ENCODE measurements at places on chromosomes 2 and 18.
A peak's percentile ranks its signal among the peaks of the same experiment; 100 is the strongest.

DNA sequence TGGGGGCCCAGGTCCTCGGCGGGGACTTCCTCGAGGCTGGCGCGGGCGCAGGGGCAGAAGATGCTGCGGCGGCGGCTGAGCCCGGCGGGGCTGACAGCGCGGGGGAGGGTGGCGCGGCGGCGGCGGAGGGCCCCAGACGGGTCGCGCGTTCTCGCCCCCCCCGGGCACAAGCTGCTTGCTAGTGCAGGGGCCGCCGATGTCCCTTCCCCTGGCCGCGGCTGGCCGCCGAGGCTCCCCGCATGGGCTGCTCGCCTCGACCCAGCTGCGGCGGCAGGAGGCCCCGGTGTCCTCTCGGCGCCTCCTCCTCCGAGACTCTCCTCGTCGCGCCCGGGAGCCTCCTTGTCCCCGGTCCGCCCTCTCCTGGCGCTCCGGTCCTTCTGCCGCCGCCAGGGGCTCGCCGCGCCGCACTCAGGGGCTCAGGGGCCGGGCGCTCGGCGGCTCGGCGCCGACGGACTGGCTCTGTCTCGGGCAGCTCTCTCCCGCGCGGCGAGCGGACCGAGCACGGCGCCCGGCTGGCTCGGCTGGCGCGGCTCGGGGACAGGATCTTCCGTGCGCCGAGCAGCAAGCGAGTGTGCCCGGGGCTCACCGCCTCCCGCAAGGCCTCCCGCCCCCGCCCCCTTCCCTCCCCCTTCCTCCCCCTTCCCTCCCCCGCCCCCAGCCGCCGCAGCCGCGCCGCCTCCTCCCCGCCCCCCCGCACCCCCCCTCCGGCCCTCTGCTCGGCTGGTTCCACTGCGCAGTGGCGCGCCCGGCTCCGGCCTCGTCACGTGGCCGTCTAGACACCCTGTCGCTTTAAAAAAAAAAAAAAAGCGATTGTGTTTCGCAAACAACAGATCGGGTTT is 902 bp upstream of the SMAD7 start:
- DNase-seq: peak; percentile 87

DNA sequence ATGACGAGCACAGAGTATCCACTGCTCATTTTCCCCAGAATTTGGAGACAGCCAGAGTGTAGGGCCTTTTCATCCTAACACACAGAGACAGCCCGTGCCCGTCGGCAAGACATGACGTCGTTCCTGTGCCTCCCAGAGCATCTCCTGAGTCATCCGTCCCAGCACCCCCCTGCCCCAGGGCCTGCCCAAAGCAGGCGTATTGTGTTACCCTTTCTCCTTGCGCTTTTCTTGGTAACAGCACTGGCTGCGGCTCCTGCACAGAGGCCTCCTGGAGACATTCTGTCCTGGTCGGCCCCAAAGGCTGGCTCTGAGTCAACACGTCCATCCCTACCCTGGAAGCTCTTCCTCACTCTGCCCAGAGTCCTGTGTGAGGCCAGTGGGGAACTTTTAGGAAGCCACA is 217.1 kb downstream of the KLHL29 start:
- DNase-seq: peak; percentile 97

DNA sequence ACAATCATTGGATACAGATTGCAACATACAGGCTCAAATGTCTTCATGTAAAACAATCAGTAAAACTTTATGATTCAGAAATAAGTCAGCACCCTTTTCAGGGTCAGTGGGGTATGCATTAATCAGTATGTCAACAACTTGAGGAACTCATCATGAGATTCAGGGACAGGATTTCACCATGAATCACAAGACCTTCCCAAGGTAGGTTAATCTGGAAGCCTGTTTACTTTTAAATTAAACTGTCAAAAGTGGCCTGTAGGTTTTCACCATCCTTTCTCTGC is 104.8 kb downstream of the SP100 start:
- DNase-seq: peak; percentile 53

DNA sequence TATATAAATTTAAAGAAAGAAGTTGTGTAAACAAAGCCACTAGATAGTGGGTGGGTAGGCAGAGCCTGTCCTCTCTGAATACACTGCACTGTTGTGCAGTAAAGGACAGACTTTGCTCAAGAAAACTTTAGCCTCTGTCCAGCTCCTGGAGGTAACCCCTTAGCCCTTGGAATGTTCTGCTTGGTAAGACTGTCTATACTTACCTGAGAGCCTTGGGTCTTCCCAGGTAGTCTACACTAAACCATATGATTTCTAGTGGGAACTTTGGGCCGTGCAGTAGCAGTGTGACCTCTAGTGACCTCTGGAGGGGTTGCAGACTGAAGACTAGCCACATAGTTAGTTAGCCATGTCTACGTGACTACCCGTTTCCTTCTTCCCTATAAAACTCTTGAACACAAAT is 678.3 kb upstream of the NRXN1 start:
- DNase-seq: no peak

DNA sequence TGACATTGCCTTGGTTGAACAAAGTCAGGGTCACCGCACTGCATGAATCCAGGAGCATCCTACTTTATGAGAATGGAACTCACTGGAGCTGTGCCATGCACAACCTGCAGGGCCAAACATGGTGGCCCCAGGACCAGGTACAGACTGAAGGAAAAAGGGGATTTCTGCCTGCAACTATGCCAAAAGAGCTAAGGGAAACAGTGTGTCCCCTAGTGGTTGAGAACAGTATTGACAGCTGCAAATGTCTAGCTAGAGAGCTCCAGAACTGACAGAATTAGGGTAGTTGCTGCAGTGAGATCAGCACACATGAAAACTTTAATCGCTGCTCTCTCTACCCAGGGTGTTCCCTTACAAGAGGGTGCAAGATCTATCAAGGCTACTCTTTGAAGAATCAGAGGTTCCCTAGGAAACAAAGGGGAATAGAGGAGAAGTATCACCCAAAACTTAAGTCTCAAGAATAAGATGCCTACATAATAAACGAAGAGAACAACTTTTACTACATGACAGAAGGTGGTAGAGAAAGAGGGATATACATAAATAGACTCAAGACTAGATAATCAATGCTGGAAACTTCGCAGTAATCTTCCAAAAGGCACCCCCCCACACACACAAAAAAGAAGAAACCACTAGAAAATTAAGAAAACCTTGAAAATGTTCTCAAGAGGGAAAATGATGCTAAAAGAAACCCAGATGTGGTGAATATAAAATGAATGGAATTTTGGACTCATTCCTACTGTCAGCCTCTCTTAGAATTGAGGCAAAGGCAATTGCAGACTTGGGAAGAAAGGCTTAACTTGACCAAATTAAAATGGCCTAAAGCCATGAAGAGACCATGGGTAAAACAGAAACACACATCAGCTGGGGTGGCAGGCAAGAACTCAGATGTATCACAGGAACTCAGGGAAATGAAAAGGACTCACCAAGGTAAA is 43.6 kb upstream of the IHH start:
- peak; percentile 35 for DNase-seq

DNA sequence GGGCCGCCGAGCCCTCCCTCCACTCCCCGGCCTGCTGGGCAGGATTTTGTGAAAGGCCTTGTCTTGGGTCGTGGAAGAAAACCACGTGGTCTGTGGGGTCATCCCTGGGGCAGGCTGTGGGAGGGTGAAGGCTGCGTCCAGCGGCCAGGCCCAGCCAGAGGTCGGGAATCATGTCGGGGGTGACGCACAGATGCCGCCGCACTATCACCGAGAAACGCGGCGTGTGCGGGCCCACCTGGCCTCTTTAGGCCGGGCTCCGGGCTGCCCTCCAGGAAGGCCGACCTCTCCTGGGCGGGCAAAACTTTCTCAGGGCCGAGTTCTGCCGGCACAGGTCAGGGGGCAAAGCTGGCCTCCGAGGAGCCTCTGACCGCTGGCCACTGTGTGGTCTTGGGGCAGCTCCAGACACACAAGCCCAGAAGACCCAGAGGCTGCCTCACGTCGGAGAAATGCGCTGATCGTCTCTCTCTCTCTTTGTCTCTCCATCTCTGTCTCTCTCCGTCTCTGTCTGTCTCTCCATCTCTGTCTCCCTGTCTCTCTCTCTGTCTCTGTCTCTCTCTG is 28.4 kb downstream of the NFATC1 start:
- DNase-seq: no peak

GRCh38 chr2:146437712-146438111 is 1407.1 kb upstream of the ACVR2A start:
- no peak for DNase-seq

GRCh38 chr2:125564471-125564870 is 1091.5 kb upstream of the GYPC start:
- DNase-seq: no peak

- no peak for DNase-seq
These were observed 1302.6 kb upstream of the FAM98A start for GRCh38 chr2:34901739-34902138.

DNA sequence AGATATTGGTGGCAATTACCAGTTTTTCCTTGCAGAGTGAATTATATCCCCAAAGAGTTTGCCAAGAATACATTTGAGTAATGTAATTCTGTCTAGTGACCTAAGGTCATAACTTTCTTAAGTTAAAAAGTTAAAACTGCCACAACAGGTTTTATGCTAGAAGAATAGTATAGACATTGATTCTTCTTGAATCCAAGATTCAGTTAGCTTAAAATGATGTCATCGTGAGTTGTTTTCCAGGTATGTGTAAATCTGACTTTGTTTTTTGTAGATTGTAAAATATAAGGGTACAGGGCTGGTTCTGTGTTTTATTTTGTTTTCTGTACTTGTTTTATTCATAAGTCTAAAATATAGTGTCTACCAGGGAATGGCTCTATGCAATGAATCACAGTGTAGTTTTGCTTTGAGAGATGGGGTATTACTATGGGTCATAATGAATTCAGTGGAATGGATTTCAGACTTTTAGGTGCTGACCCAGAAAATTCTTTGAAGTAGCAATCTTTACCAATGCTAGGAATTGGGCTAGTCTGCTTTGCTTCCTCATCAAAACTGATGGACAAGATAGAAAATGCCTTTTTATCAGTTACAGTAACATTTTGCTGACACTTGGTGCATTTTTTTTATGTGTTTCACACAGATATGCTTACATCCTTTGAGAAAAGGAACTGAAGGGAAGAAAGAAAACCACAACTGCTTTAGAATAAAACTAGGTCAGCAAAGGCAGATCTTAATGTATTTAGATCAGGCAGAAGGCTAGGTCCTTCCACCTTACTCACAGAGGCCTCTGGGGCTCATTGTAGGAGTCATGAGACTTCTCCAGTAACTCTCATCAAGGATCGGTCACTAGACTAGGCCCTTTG is 20.8 kb upstream of the MGAT5 start:
- peak; percentile 29 for DNase-seq
